ENCODE measurements at places on chromosomes 7 and 10. TPM values are rescaled to one million over a fixed set of nuclear protein-coding genes. Genes with fewer than 3 reads are reported as not detected.

DNA sequence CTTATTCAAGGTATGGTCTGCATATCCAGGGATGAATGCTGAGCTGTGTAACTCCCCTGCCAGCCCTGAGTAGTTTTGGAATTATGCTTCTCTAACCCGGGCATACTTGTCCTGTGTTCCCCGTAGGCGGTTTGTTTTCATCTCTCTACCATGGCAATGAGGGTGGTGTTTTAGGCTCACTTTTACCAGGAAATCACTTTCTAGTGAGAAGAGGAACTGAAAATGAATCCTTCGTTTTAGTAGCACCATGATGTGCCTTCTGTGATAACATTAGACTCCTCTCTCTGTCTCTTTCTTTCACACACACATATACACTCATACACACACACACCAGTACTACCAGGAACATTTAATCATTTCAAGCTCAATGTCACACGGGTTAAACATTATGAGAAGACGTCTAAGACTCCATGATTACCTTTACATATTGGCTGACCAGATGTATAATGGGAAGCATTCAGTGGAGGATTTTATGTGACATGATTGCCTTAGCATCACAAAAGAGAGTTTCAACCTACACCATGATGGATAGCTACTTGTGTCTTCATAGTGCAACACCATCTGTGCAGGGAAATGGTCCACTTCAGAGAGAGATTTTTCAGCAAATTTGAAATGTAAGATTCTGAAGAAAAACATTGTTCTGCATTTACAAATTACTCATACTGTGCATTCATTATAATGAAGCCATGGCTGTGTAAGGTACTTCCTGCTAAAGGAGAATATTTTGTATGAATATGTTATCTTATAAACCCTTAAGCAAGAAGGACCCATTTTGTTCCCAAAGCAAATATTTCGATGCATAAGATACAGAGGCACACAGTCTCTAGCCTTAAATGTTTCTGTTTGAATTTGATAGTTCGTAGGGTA, 31.0 kb upstream of the PFKP start:
- H3K4me1 ChIP-seq, result no peaks in the 10 kb centered on the region
- H3K36me3 ChIP-seq, result no peaks in the 10 kb centered on the region
- no peak for DNase-seq
- H3K4me3 ChIP-seq, result no peak overlapping the region

ADRB1 gene
- not detected for total RNA-seq

GRCh38 chr7:66493235-66494205, 135.2 kb upstream of the KCTD7 start:
- H3K27me3 ChIP-seq, result no peaks in the 10 kb centered on the region
- peak; percentile 100 for DNase-seq
- no peaks in the 10 kb centered on the region for H3K36me3 ChIP-seq
- H3K4me3 ChIP-seq, result peak overlapping the region; percentile 84

- H3K4me3 ChIP-seq, result no peak overlapping the region
- H3K4me1 ChIP-seq, result no peaks in the 10 kb centered on the region
- H3K36me3 ChIP-seq, result no peaks in the 10 kb centered on the region
- H3K27me3 ChIP-seq, result no peaks in the 10 kb centered on the region
Observed at GRCh38 chr7:98088109-98088508, 18.6 kb upstream of the LMTK2 start.

DNA sequence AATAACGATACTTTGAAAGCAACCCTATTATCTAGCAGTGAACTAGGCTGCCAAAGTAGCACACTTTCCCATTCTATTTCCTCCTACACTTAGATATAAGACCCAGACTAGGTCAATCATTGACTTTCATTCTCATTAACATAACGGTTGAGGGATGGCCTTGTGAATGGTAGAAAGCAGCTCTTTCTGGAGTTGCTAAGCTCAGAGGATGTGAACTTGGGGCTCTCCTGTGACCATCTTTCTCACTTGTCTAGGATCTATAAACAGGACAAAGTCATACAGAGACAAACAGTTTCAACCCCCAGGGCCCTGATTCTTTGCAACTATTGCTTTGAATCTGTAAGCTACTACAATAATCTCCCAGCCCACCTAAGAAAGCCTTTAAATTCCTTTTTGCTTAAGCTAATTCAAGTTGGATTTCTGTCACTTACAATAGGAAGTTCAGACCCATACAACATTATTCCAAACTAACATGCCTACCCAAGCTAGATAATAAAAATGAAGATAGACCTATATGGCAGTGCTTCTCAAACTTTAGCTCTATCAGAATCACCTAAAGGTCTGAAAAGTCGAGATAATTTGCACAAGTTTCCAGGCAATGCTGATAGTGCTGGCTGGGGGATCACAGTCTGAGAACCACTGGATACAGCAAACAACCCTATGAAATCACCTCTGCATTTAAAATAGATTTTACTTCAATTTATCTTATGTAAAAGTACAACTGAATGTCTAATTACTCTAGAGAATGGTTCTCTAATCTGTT, 16.7 kb downstream of the P4HA1 start:
- H3K36me3 ChIP-seq, result peaks cover 4% of the 10 kb centered on the region
- no peak overlapping the region for H3K4me3 ChIP-seq
- no peaks in the 10 kb centered on the region for H3K27me3 ChIP-seq
- H3K4me1 ChIP-seq, result peaks cover 14% of the 10 kb centered on the region
- H3K27ac ChIP-seq, result no peak overlapping the region

UNCX gene
- total RNA-seq, result not detected

DNA sequence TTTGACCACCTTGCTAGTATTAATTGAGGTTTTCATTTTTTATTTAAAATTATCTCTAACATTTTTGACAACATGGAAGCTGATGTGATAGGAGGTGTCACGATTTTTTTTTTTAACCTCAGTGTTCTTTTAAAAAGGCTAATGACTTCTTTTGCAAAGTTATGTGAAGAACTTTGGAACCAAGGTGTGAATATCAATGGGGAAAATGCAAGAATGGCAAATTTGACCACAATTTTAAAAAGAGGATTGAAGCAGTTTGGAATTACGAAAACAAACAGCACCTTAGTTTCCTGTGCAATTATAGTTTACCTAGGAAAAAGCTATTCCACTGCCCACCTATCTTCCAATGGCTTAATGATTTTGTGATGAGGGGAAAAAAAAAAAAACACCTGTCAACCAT, 232.4 kb downstream of the VTI1A start:
- H3K4me3 ChIP-seq, result no peak overlapping the region
- no peaks in the 10 kb centered on the region for H3K36me3 ChIP-seq
- H3K4me1 ChIP-seq, result no peaks in the 10 kb centered on the region
- DNase-seq, result no peak

DNA sequence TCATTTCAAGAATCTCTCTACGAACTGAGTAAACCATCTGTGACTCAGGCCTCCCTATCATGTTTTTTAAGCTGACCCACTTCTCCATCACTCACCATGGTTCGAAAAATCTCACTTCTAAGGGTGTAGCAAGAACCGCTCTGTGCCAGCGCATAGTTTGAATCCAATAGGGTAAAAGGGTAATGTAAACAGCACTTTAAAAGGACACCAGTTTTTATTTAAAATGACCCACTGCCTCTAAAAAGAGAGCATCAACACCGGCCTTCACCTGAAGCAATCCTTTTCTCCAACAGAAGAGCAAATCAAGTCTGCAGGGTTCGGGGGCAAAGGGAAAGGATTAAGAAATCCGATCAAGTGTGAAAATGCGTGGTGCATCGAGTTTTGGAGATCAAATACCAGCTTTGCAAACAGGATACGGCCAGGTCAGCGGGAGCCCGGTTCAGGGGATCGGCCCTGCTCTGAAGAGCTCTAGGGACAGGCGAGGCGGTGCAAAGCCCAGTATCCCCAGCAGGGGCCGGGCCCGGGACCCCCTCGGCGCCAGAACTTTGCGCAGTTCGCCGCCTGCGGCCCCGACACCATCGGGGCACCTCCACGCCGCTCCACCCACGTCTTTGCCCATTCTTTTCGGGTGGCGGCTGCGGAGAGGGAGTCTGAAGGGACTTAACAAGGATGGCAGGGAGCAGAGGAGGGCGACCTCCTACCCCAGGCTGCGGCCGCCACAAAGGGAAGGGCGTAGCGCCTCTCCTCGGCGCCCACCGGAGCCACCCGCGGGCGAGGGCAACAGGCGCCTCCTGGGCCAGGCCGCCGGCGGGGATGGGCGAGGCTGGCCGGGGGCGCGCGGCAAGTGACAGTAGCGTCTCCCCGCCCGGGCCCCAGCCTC, 842 bp downstream of the NMT2 start:
- H3K27ac ChIP-seq, result peak overlapping the region; percentile 92
- peak; percentile 90 for DNase-seq
- H3K4me1 ChIP-seq, result peaks cover 34% of the 10 kb centered on the region
- no peaks in the 10 kb centered on the region for H3K27me3 ChIP-seq
- no peaks in the 10 kb centered on the region for H3K36me3 ChIP-seq
- peak overlapping the region; percentile 96 for H3K4me3 ChIP-seq

DHX32 gene
- total RNA-seq, result 30.2 TPM

GPR22 gene
- 0.98 TPM for total RNA-seq

- no peak overlapping the region for H3K4me3 ChIP-seq
- no peaks in the 10 kb centered on the region for H3K4me1 ChIP-seq
- DNase-seq, result no peak
- no peaks in the 10 kb centered on the region for H3K27me3 ChIP-seq
- H3K36me3 ChIP-seq, result no peaks in the 10 kb centered on the region
Observed at GRCh38 chr10:116281775-116282174, 8.8 kb upstream of the GFRA1 start.

EGR2 gene
- total RNA-seq, result 3.2 TPM

DNA sequence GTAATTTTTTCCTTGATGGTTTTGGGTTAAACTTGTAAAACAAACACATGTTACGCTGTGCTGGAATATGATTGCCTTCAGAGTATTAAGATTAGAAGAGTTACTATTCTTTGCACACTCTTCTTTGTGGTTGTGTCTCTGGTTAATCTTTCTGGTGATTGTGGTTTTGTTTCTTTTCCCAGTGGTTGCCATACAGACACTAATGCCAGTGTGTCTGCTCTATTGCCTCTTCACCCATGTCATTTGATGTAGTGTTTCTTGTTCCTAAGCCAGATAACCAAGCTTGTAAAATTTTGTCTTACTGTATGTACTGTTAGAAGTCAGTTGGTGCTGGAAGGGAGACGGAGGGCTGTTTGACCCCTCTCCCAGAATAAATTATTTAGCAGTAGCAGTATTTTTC, 124.8 kb downstream of the PHTF2 start:
- H3K27ac ChIP-seq, result no peak overlapping the region
- DNase-seq, result no peak
- peaks cover 11% of the 10 kb centered on the region for H3K36me3 ChIP-seq
- H3K4me3 ChIP-seq, result no peak overlapping the region

GRCh38 chr7:26423436-26423835, 131.8 kb downstream of the SNX10 start:
- H3K27ac ChIP-seq, result no peak overlapping the region
- no peak overlapping the region for H3K4me3 ChIP-seq
- no peaks in the 10 kb centered on the region for H3K36me3 ChIP-seq
- H3K27me3 ChIP-seq, result no peaks in the 10 kb centered on the region
- H3K4me1 ChIP-seq, result no peaks in the 10 kb centered on the region
- DNase-seq, result no peak

DNA sequence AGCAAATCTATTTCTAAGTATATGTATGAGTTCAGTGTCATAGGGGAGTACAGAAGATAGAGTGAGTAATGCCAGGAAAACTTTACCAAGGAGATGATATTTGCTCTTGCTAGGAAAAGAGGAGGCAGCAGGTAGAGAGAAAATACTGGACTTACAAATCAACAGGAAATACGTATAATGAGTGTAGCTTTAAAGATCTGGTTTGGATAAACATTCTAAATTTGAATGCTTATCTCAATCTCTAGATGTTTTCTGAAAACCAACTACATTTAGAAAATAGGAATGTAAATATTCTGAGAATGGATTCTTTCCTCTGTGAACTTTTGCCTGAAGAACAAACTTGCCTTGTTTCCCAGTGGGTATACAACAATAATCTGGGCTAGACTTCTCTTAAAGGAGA, 46.9 kb upstream of the GNAI1 start:
- H3K4me3 ChIP-seq, result no peak overlapping the region
- no peaks in the 10 kb centered on the region for H3K27me3 ChIP-seq
- no peak for DNase-seq
- H3K4me1 ChIP-seq, result peaks cover 20% of the 10 kb centered on the region
- no peak overlapping the region for H3K27ac ChIP-seq
- no peaks in the 10 kb centered on the region for H3K36me3 ChIP-seq

- peak overlapping the region; percentile 58 for H3K27ac ChIP-seq
- H3K36me3 ChIP-seq, result no peaks in the 10 kb centered on the region
- no peak for DNase-seq
- H3K27me3 ChIP-seq, result no peaks in the 10 kb centered on the region
- H3K4me3 ChIP-seq, result no peak overlapping the region
- H3K4me1 ChIP-seq, result peaks cover 31% of the 10 kb centered on the region
Observed at GRCh38 chr10:30755441-30755953, 125.9 kb upstream of the LYZL2 start.

GRCh38 chr7:137934941-137935883, 66.7 kb downstream of the CREB3L2 start:
- H3K27ac ChIP-seq, result no peak overlapping the region
- no peaks in the 10 kb centered on the region for H3K27me3 ChIP-seq
- H3K4me1 ChIP-seq, result peaks cover 52% of the 10 kb centered on the region
- no peaks in the 10 kb centered on the region for H3K36me3 ChIP-seq
- H3K4me3 ChIP-seq, result no peak overlapping the region

DNA sequence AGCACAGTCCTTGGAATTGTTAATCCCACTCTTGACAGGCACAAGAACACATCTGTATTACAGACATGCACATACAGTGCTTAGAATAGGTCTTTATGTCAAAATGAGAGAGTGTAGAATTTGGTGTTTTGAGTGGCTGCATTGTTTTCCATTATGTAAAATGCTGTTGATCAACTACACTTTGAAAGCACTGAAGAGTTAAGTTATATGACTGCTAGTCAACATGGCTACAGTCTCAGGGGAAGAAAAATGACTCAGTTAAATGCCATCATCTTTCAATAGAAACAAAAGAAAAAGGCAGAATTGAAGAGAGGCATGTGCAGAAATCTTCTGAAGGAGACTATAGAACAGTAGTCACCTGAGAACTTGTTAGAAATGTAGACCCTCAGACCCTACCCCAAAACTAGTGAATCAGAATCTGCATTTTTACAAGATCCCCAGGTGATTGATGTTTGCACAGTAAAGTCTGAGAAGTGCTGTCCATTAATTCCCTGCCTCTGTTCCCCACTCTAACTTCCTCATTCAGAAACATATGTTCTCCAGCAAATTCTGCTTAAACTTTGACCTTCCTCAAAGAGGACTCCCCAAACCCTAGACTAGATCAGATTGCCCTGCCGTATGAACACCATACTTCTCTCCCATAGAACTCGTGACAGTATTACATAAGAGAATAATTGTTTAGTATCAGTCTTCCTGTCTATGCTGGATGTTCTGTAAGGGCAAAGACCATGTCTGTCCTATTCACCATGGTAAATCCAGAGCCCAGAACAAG, 16.0 kb downstream of the SND1 start:
- no peak overlapping the region for H3K27ac ChIP-seq
- no peaks in the 10 kb centered on the region for H3K36me3 ChIP-seq
- peaks cover 29% of the 10 kb centered on the region for H3K4me1 ChIP-seq
- no peaks in the 10 kb centered on the region for H3K27me3 ChIP-seq

ELMO1 gene
- total RNA-seq, result 74.4 TPM

DNA sequence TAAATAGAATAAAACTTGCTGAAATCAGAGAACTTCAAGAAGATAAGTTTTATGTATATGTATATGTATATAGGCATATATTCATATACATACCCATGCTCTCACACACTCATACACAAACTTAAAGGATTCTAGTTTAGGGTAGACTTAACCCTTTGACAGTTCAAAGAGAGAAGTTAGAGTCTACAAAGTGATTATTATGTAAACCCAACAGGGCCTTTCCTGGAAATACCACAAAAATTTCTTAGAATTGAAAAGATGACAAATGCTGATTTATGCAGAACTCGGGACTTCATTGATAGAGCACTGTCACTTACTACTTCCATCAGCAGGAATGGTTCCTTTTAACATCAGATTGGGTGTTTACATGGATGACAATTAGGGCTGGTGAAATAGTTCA, 763.5 kb downstream of the AUTS2 start:
- DNase-seq, result no peak
- H3K27ac ChIP-seq, result no peak overlapping the region
- no peaks in the 10 kb centered on the region for H3K27me3 ChIP-seq
- no peak overlapping the region for H3K4me3 ChIP-seq
- H3K36me3 ChIP-seq, result no peaks in the 10 kb centered on the region
- no peaks in the 10 kb centered on the region for H3K4me1 ChIP-seq

Measured in vagina (tissue), 2 donors.